ENCODE measurements at places on chromosomes 4 and X.

GRCh38 chrX:136376713-136377112 is 76.0 kb downstream of the ADGRG4 start:
- no peak for DNase-seq

DNA sequence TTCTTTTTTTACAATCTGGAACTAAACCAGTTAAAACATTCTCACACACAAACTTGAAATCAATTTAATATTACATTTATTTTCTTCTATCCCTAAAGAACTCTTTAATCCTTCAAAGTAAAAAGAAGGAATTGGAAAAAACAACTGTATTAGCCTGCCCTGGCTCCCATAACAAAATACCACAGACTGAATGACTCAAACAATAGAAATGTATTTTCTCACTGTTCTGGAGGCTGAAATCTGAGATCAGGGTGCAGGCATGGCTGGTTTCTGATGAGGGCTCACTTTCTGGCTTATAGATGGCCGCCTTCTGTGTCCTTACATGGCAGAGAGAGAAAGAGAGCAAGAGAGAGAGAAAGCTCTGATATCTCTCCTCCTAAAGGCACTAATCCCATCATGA is 149.4 kb downstream of the PDGFRA start:
- DNase-seq = no peak

- no peak for DNase-seq
Measured at GRCh38 chr4:86521373-86521969, 72.6 kb upstream of the PTPN13 start.

DNA sequence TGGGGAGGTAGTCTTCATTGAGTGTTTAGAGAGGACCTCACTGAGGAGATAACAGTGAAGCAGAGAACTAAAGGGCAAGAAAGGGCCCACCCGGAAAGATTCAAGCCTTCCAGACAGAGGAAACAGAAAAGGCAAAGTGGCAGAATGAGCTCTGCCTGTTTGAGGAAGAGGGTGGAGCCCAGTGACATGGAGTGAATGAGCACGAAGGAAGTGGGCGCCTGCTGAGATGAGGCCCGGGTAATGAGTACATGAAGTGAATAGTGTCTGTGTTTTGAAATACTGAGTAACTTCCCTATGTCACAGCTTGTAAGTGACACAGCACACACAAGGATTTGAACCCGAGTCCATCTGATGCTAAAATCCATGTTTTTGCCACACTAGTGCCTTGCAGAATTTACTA is 32.5 kb upstream of the TLR2 start:
- no peak for DNase-seq

DNA sequence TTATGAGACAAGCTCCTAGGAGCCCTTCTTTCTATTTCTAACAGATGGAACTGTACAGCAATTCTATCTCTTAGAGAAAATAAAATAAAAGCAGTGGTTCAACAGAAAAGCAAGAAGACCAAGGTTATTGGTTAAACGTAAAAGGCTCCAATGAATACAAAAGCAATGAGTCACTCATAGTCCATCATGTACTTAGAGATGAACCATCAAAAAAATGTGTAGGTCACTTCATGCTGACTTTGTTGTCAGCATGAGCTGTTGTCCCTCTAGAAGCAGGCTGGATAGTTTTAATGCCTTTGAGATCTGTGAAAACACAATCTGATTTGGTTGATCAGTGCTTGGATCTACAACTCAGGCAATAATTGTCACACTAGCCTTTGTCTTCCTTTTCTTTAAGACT is 378.6 kb upstream of the ANXA10 start:
- DNase-seq = no peak

GRCh38 chrX:3711331-3711917 is 2.0 kb downstream of the PRKX start:
- no peak for DNase-seq

DNA sequence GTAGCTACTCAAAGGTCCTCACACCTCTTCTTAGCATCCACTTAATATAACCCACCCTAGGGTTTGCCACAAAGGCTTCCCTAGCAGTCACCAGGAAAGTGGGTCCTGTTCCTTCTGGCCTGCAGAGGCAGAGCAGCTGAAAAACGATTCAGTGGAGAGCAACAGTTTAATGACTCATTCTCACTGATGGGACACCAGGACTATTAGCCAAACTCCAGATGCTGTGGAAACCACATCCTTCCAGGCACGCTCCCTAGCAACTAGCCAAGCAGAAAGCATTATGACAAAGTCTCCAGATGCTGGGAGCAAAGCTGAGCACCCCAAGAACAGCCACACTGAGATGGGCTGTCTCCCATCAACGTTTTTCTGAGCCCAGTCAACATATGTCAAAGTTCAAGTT is 30.3 kb upstream of the UTP14A start:
- DNase-seq = no peak
